ENCODE measurements at places on chromosomes 12 and 14. TPM values are rescaled to one million over a fixed set of nuclear protein-coding genes. Genes with fewer than 3 reads are reported as not detected.

- no peak for DNase-seq
These were observed 179.3 kb downstream of the GALC start for GRCh38 chr14:87813686-87814085.

- DNase-seq: no peak
These were observed 224.8 kb downstream of the CACNA1C start for GRCh38 chr12:2277492-2278155.

DNA sequence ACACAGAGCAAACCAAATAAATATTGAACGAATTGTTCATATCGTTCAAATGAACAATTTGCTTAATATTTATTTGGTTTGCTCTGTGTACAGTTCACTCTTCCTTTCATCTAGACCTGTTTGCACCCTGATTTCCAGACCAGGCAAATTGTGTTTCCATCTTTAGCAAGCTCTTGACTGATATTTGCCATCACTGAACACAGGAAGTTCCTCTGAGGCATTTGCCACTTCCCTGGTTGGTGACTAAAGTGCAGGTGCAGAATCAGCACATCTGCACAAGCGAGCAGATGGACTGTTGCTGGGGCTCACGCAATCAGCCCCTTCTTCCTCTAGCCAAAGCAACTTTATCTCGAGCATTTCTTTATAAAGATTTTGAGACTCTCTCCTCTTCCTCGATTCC, 112.9 kb downstream of the DAAM1 start:
- no peak for DNase-seq

- no peak for DNase-seq
These were observed 9.7 kb downstream of the NCOR2 start for GRCh38 chr12:124557518-124558223.

- DNase-seq: no peak
These were observed 133.8 kb downstream of the TTC6 start for GRCh38 chr14:37729218-37729617.

Gene OVCH1
- total RNA-seq: 0.27 TPM

Gene RIPK3
- total RNA-seq: 3.0 TPM

- no peak for DNase-seq
These were observed 84.9 kb upstream of the OTX2 start for GRCh38 chr14:56895154-56895553.

DNA sequence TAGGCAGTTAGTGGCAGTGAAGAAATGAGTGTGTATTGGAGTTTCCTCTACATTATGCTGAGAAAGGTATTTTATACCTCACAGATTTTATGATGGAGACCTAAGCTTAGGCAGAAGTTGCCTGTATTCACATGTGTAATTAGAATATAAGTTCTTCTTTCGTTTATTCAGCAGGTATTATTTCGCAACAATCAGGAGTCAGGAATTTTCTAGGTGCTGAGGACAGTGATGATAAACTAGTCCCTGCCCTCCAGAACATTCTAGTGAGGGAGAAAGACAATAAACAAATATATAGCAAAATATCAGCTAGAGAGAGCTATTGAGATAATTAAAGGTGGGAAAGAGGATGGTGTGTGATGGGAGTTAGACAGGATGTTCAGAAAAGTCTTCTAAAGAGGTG, 345.7 kb downstream of the GRIN2B start:
- no peak for DNase-seq

- DNase-seq: peak; percentile 13
These were observed 7.7 kb upstream of the HPD start for GRCh38 chr12:121866331-121866730.

GRCh38 chr12:115710104-115710564, 567.4 kb downstream of the MED13L start:
- peak; percentile 91 for DNase-seq

- DNase-seq: peak; percentile 98
These were observed 1.2 kb downstream of the RPLP0 start for GRCh38 chr12:120199595-120200306.

DNA sequence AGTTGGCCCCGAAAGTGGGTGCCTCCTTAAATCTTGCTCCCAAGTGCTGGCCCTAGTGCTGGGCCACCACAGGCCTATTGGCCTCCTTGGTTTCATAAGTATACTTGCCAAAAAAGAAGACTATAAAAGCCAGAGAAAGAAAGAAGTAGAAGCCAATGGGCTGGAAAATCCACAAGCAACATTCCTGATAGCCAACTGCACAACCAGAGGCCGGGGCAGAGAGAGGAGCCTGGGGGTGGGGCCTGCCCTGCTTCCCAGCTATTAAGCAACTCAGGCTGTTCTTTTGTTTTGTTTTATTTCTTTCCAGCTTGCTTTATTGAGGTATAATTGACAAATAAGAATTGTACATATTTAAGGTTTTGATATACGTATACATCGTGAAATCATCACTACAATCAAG, 177.2 kb upstream of the NTF3 start:
- DNase-seq: no peak

DNA sequence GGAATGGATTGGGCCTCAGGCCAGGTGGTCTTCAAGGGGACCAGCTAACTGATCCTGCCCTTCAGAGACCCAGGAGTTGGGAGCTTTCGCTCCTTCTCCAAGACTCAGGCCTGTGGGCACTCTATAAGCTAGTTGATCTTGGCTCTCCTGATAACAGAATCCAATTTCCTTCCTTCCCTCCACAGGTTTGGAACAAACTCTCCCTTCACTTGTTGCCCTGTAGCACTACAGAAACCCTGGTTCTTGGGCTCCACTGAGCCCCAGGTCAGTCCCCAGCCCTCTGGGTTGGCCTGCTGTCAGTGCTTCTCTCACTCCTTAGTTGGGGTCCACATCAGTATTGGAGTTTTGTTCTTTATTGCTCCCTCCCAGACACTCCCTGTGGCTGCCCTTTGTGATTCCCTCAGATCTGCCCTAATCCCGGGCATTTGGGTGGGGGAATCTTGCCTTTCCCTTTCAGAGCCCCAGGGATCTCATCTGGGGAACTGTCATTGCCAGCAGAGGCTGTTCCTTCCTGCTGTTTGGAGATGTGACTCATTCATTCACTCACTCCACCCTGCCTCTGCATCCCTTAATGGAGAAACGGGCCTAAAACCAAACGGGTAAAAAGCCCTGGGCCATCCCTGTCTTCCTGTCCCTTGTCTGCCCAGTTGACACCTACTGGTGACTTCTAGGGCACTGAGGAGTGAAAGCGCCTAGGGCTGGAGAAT, 4.4 kb upstream of the GPD1 start:
- peak; percentile 54 for DNase-seq

Gene PPP4R3A
- total RNA-seq: 51.9 TPM

- DNase-seq: no peak
These were observed 642.0 kb downstream of the GALC start for GRCh38 chr14:87351007-87351406.

Gene TPPP2
- total RNA-seq: not detected

DNA sequence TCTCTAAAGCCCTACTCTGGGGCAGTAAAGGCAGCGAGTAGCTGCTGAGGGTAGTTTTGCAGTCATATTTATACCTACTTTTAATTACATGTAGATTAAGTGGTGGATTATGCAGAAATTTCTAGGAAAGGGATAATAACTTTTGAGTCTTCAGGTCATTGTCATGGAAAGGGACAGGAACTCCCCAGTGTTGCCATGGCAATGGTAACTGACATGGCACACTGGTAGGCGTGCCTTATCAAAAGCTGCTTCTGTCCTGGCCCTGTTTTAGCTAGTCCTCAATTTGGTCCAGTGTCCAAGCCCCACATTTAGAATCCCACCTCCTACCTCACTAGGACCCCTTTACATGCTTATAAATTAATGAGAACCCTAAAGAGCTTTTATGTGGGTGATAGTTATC, 303.1 kb downstream of the VRK1 start:
- no peak for DNase-seq

Gene KCNC2
- total RNA-seq: not detected

GRCh38 chr14:95834496-95834895, 42.1 kb upstream of the TUNAR start:
- no peak for DNase-seq

GRCh38 chr14:57712102-57712501, 153.8 kb downstream of the SLC35F4 start:
- DNase-seq: peak; percentile 3

DNA sequence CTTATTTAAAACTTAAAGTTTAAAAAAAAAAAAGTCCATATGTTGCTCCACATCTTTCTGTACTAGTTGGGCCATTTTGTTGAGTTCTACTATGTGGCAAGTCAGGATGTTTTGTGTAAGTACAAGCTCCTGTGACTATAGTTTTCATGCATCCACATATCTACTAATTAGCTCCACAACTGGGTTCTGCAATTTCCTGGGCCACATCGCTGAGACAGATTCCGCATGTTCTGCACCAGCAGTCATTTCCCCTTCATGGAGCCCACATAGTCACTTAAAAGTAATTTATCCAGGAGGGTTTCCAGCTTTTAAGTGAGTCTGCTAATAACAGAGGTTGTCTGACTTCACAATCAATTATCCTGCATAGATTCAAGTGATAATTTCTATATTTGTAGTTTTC, 461.4 kb downstream of the ZFP36L1 start:
- no peak for DNase-seq

GRCh38 chr14:74414403-74415114, 11.5 kb downstream of the SYNDIG1L start:
- DNase-seq: no peak
